ENCODE measurements at places on chromosomes 2 and 18. TPM values are rescaled to one million over a fixed set of nuclear protein-coding genes. Genes with fewer than 3 reads are reported as not detected.

The SPP2 gene
- polyA plus RNA-seq = not detected

The PDCD1 gene
- polyA plus RNA-seq = not detected

DNA sequence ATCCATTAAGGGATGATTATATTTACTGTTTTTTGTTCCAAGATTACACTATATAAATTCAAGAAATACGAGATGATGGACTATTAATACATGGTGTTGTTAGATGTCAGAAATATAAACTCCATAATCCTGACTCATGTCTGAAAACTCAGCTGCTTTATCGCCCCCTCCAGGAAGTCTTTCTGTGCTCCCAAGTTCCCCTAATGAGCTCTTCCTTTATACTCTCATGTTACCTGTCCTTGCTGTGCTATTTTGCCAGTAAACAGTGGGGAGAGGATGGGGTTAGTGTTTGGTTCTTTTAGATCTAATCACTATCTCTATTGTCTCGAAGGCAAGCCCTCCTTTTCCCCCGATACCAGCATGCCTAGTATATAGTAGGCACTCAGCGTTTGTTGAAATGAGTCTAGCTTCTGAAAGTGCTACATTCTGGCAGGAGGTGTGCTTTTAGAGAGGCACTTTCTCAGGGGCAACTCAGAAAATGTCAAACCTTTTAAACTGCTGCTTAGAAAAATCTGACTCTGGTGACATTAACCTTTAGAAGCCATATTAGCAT, 21.4 kb upstream of the BARD1 start:
- DNase-seq = no peak

The AMER3 gene
- 0.01 TPM for polyA plus RNA-seq

DNA sequence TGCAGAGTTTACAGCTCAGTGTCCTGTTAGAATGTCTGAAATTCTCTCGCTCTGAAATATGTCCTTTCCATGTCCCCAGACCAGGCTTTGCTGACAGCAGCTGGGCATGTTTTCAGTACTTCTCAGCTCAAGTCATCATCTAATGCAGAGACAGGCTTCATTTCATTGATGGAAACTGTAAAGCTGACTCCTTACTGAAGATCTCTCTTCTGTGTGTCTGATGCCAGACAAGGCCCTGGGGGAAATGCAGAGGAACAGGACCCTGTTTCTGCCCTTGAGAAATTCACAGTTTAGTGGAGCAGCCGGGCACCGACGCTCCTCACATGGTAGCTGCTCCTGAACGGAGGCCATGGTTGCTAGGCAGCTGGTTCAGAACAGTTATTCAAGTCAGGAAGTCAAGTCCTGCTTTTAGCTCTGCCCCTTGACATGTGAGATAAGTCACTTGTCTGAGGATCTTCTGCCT, 24.6 kb upstream of the FZD7 start:
- no peak for DNase-seq

Measured in right renal cortex interstitium (tissue), 3 donors.